ENCODE measurements at places on chromosomes 5 and 9. TPM values are rescaled to one million over a fixed set of nuclear protein-coding genes. Genes with fewer than 3 reads are reported as not detected.

Gene DOCK8
- polyA plus RNA-seq = 7.8 TPM

Gene SPATA31C1
- polyA plus RNA-seq = not detected

Gene PCBD2
- 17.7 TPM for polyA plus RNA-seq

Gene SLIT3
- polyA plus RNA-seq = 43.7 TPM

Gene CCDC152
- polyA plus RNA-seq = 19.6 TPM

Gene IFNK
- 0.14 TPM for polyA plus RNA-seq

Gene CDX1
- polyA plus RNA-seq = 0.42 TPM

Gene REEP5
- polyA plus RNA-seq = 73.9 TPM

Gene GMCL2
- polyA plus RNA-seq = 0.06 TPM

Gene CAVIN4
- polyA plus RNA-seq = 1.8 TPM

Gene PCDH12
- 35.4 TPM for polyA plus RNA-seq

Gene EIF4EBP3
- polyA plus RNA-seq = 13.2 TPM

Gene CLIC3
- 55.8 TPM for polyA plus RNA-seq

Gene PRSS3
- not detected for polyA plus RNA-seq

Gene FOXD1
- polyA plus RNA-seq = not detected

Gene GABRA6
- polyA plus RNA-seq = not detected

Gene PLCXD3
- polyA plus RNA-seq = 0.14 TPM

Gene TPPP
- 7.2 TPM for polyA plus RNA-seq

Gene FOXD4L3
- polyA plus RNA-seq = not detected

Gene PCDHGA2
- 4.6 TPM for polyA plus RNA-seq

Gene OGN
- polyA plus RNA-seq = 88.9 TPM

Gene SMIM15
- polyA plus RNA-seq = 68.9 TPM

Gene RAD50
- polyA plus RNA-seq = 45.3 TPM

Gene PPP2R2B
- 0.44 TPM for polyA plus RNA-seq

Gene PKD2L2
- 0.23 TPM for polyA plus RNA-seq

Gene ZFP37
- 11.8 TPM for polyA plus RNA-seq

Measured in left lung (tissue), 14 donors.